ENCODE measurements at places on chromosomes 11 and 22. TPM values are rescaled to one million over a fixed set of nuclear protein-coding genes. Genes with fewer than 3 reads are reported as not detected.

RAB38 gene
- total RNA-seq: 0.22 TPM

PLAAT3 gene
- 109 TPM for total RNA-seq

DNA sequence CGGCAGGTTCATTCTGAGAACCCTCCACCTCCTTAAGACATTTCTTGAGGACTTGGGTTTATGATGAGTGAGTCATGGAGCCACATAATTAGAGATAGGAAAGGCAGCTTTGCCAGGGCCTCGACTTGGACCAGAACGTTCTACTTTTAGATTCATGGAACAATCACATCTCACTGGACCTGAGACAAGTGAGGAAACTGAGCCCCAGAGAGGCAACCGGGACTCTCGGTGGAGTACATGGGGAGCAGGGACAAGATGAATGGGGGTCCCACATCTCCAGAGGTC, 59.5 kb downstream of the LINC01488 start:
- DNase-seq: no peak

CRY2 gene
- 49.6 TPM for total RNA-seq

All from cardiac septum (tissue), 1 donor.